ENCODE measurements at places on chromosomes 1 and 21. TPM values are rescaled to one million over a fixed set of nuclear protein-coding genes. Genes with fewer than 3 reads are reported as not detected.

- no peak for DNase-seq
- H3K27ac ChIP-seq: no peak overlapping the region
- no peak overlapping the region for H3K4me3 ChIP-seq
- no peaks in the 10 kb centered on the region for H3K36me3 ChIP-seq
- H3K4me1 ChIP-seq: no peaks in the 10 kb centered on the region
Measured at GRCh38 chr1:206128196-206128595, 11.0 kb upstream of the AVPR1B start.

DNA sequence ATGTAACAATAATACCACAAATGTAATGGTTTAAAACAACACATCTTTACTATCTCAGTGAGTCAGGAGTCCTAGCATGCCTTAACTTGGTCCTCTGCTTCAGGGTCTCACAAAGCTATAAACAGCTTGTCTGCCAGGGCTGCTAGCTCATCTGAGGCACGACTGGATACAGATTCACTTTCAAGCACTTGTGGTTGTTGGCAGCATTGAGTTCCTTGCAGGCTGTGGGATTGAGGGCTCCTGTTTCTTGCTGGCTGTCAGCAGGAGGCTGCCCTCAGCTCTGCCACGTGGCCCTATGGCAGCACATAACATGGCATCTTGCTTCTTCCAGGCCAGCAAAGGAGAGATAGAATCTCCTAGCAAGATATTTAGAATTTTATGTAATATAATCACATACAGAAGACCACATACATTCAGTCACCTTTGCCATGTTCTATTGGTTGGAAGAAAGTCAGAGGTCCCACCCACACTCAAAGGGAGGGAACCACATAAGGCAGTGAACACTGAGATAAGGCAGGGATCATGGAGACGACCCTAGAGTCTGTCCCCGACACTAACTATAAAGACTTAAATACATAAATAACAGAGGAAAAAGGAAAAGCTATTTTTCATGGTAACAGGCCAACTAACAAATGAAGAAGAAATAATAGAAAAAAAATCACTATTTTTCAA, 18.9 kb upstream of the IPP start:
- no peaks in the 10 kb centered on the region for H3K4me1 ChIP-seq
- no peaks in the 10 kb centered on the region for H3K36me3 ChIP-seq
- no peaks in the 10 kb centered on the region for H3K27me3 ChIP-seq
- H3K4me3 ChIP-seq: no peak overlapping the region
- H3K27ac ChIP-seq: no peak overlapping the region
- no peak for DNase-seq

DNA sequence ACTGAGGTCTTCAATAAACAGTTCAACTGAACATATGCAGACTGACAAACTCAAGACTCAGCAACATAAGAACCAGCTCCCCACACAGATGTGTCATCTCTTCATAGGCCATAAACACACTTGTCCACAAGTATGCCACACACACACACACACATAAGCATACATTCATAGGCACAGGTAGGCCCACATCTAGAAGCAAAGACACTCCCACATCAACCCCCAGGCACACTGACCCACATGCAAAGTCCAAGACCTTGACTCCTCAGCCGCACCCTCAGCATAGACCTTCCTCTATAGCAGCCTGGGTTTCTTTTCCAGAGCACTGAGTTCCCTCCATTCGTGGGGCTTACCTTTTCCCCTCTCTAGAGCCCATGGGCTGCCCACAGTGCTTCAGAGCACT, 1.4 kb downstream of the LAD1 start:
- no peak overlapping the region for H3K4me3 ChIP-seq
- H3K27ac ChIP-seq: no peak overlapping the region
- no peaks in the 10 kb centered on the region for H3K36me3 ChIP-seq
- peaks cover 4% of the 10 kb centered on the region for H3K4me1 ChIP-seq

DNA sequence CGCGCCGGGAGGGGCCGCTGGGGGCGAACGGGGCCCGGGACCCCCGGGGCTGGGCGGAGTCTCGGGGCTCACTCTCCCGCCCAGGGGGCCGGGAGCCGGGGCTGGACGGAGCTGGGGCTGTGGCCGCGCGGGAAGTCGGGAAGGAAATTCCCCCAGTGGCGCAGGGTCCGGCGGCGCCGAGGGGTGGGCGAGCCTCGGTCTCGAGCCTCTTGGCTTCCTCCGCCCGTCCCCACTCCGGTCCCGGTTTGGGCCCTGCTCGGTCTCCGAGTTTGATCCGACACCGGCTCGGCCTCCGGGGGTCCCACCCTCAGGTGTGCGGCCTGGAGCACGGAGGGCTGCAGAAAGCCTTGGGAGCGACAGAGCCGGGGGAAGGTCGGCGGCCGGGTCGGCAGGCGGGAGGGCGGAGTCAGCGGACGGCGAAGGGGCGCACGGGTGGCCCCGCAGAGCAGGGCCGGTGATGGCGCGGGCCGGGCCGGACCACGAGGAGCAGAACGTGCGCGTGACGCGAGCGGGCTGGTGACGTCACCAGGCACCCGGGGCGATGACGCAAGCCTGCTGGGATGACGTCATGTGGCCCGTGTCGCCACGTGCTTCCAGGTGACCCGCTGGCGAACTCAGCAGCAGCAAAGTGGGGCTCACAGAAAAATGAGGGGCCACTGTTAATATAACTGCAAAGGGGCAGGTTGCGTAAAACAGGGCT, 610 bp upstream of the HES4 start:
- peaks cover 8% of the 10 kb centered on the region for H3K36me3 ChIP-seq
- no peaks in the 10 kb centered on the region for H3K27me3 ChIP-seq
- H3K27ac ChIP-seq: peak overlapping the region; percentile 97
- DNase-seq: no peak
- peak overlapping the region; percentile 83 for H3K4me3 ChIP-seq

Gene TTLL7
- 26.2 TPM for total RNA-seq

Gene KCNE2
- total RNA-seq: not detected

Measured in esophagus muscularis mucosa (tissue), 4 donors.